Lower leg skin (tissue), 4 donors: ENCODE measurements at places on chromosomes 7 and 10. TPM values are rescaled to one million over a fixed set of nuclear protein-coding genes. Genes with fewer than 3 reads are reported as not detected.

The MNX1 gene
- total RNA-seq = not detected

GRCh38 chr10:75430000-75430763 lies 1.2 kb upstream of the LRMDA start:
- no peak for DNase-seq

The LHFPL3 gene
- not detected for total RNA-seq

- DNase-seq = no peak
Measured at GRCh38 chr10:84331091-84331490, 2.7 kb downstream of the CCSER2 start.

DNA sequence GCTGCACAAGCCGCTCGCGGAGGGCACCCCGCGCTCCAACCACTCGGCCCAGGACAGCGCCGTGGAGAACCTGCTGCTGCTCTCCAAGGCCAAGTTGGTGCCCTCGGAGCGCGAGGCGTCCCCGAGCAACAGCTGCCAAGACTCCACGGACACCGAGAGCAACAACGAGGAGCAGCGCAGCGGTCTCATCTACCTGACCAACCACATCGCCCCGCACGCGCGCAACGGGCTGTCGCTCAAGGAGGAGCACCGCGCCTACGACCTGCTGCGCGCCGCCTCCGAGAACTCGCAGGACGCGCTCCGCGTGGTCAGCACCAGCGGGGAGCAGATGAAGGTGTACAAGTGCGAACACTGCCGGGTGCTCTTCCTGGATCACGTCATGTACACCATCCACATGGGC lies 50.0 kb downstream of the FIGNL1 start:
- no peak for DNase-seq

The LIPN gene
- total RNA-seq = 38.3 TPM

The TMEM213 gene
- total RNA-seq = 2.5 TPM

The EPO gene
- not detected for total RNA-seq

The STEAP1B gene
- total RNA-seq = 1.4 TPM

DNA sequence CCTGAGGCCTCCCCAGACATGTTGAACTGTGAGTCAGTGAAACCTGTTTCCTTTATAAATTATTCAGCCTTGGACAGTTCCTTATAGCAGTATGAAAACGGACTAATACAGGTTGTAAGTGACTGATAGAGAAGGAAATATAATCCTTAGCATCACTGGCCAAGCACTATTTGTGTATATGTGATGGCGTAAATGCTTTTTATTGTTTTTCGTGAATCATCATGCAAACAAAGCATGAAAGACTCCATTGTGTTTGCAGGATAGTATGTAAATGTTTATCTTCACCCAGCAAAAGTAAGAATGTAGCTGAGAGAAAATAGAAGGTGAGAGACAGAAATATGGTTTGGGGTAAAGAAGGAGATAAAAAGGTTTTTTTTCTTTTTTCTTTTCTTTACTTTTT lies 92.5 kb upstream of the LRGUK start:
- no peak for DNase-seq

DNA sequence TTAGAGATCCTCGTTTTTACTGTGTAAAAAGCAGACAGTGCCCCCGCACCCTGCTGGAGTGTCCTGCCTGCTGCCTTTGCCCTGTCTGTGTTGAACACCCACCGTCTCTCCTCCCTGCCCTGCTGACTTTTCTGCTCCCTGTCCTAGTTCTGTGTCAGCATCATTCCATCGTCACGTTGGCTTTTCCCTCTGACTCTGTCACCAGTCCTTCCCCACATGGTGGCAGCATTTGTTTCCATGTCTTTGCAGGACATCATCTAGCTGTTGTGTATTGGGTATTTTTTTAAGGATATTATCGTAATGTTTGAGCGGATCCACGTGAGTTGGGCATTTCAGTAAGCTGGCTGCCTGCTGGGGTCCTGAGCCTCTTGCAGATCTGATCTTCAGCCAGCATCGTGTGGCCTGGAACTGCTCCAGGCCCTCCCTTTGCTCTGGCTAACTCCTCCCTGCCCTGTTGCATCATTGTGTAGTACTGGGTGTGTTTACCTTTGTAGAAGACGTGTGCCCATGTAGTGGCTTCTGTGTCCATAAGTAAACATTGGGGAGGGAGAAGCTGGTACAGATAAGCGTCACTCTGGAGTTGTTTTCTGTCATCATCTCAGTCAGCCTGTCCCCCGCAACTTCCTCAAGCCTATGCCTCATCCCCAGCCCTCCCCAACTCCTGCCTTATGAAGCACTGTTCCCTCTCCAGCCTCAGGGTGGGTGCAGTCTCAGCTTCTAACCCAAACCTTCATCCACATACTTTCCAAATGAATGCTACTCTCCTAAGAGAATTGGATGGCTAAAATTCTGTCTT lies 44.3 kb downstream of the TRRAP start:
- DNase-seq = peak; percentile 77

- DNase-seq = no peak
Measured at GRCh38 chr7:25835197-25835596, 316.8 kb upstream of the NFE2L3 start.

The PRSS37 gene
- not detected for total RNA-seq

DNA sequence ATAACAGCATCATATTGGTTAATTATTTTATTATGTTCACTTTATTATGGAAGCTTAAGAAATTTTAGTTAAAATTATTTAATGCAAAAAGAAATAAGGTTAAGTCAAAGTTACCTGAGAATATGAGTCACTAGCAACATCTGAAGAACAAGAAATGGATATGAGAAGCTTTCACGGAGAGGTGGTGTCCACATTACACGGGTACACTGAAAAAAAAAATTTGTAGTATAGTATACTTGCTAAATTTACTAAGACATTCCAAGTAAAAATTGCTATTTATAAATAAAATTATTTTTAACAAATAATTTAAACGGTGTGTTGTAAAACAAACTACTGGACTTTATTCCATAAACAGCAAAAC lies 63.9 kb downstream of the DPY19L1 start:
- no peak for DNase-seq

The ANKRD22 gene
- 39.9 TPM for total RNA-seq

- DNase-seq = no peak
Measured at GRCh38 chr10:9147475-9147874, 1093.0 kb downstream of the GATA3 start.

- no peak for DNase-seq
Measured at GRCh38 chr10:91088300-91089140, 131.9 kb upstream of the PCGF5 start.

DNA sequence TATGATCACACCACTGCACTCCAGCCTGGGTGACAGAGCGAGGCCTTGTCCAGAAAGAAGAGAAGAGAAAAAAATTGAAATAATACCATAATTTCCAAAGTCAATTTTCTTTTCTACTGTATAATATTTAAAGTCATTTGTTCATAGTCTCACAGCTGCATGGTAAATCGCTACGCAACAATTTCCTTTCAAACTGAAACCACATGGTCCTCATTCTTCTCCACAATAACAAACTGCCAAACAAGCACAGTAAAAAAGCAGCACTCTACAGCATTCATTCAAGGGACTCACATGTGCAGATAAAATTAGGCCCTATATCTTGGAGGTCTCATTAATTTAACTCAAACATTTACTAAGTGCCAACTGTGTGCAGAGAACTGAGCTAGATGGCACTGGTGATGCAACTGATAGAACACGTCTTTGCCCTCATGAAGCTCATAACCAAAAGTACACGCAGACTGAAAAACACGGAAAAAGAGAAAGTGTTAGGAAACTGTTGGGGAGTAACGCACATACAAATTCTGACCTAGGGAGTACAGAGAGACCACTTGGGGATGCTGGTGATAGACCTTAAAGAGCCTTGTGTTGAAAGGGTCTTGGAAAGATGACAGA lies 68.4 kb upstream of the SRRM3 start:
- DNase-seq = no peak

- DNase-seq = no peak
Measured at GRCh38 chr7:5702876-5703571, 78.4 kb downstream of the RNF216 start.

The GIMAP2 gene
- 4.3 TPM for total RNA-seq

DNA sequence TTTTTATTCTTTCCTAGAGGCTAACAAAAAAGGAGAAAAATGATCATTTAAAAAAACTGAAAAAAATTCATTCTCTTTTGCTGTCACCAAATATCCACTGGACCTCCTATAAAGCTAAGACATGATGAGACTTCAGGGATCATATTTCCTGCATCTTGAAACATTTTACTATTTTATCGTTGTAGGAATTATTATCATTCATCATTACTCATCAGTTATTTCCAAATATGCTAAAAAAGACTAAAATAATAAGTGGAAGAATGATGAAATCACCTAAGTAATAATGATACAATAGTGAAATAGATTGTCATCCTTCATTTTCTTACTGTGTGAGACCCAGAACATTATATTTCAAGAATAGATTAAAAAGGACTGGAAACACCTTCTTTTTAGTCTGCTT lies 28.3 kb downstream of the TAF3 start:
- no peak for DNase-seq

- DNase-seq = no peak
Measured at GRCh38 chr10:30073767-30074060, 14.3 kb upstream of the JCAD start.

DNA sequence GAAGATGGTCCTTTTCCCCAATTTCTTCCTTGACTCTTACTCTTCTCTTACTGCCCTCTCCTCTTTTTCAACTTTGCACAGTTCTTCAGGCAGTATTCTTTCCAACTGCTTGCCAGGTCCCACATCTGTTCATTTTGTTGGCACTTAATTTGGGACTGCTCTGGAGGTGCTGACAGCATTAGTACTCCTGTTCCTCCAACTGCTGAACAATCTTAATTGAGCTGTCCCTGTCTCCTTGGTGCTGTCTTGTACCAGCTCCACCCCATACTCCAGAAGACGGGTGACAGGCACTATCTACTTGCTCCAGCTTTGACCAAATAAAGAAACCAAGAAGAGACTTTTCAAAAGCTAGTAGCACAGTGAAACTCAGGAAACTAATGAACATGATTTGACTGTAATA lies 160.0 kb downstream of the PDE1C start:
- DNase-seq = no peak

GRCh38 chr10:43237631-43238446 lies 29.0 kb downstream of the RASGEF1A start:
- peak; percentile 43 for DNase-seq

DNA sequence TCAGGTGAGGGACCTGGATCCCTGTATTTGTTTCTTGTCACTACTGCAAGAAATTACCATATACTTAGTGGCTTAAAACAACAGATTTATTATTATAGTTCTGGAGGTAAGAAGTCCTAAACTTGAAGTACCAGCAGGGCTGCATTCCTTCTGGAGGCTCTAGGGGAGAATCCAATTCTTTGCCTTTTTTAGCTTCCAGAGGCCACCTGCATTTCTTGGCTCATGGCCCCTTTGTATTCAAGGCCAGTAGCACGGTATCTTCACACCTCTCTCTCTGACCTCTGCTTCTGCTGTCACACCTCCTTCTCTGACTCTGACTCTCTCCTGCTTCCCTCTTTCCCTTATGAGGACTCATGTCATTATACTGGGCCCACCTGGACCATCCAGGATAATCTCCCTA lies 2.2 kb upstream of the LHPP start:
- DNase-seq = no peak

The TCAF1 gene
- total RNA-seq = 23.1 TPM

DNA sequence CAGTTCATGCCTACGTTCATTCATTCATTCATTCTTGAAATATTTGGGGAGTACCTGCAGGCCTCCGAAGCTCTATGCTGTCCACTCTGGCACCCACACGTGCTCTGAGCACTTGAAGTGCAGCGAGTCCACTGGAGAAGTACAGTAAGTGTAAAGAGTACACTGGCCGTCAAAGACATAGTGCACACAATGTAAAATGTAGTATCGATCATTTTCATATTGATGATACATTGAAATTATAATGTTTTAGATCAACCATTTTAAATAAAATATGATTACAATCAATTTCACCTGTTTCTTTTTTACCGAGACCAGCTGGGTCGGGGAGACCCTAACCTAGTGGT lies 37.0 kb upstream of the PURB start:
- no peak for DNase-seq

The ECHDC3 gene
- total RNA-seq = 139 TPM

DNA sequence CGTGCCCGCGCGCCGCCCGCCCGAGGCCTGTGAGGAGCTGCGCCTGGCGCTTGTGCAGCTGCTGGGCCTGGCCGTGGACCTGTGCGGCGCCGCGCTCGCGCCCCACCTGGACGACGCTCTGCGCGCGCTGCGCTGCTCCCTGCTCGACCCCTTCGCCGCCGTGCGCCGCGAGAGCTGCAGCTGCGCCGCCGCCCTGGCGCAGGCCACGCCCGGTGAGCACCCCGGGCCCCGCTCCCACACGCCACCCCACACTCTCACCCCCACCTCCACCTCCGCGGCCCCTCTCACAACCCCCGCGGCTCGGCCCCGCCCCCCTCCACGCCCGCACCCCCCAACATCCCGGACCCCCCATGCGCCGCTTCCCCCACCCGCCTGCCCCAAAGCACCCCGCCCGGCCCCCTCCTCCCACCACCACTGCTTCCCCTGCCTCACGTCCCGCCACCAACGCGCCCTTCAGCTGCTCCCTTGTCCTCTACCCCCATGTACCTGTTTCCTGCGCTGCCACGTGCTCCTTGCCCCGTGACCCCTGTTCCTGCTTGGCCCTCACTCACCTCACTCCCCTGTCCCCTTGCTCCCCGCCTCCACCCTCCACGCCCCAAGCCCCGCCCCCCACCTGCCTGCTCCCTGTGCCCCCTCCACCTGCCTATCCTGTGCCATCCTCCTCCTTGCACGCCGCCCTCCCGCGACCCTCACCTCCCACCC lies at the start of gene PRKAR1B:
PRKAR1B (minus strand) TSS at position 178 of the 702 bp plus-strand sequence. CDS start 15,776 bp downstream, outside the sequence.
- peak; percentile 77 for DNase-seq

GRCh38 chr7:22565315-22565811 lies 65.4 kb upstream of the STEAP1B start:
- peak; percentile 78 for DNase-seq

The MLXIPL gene
- 12.0 TPM for total RNA-seq

The ACSM6 gene
- 1.1 TPM for total RNA-seq

DNA sequence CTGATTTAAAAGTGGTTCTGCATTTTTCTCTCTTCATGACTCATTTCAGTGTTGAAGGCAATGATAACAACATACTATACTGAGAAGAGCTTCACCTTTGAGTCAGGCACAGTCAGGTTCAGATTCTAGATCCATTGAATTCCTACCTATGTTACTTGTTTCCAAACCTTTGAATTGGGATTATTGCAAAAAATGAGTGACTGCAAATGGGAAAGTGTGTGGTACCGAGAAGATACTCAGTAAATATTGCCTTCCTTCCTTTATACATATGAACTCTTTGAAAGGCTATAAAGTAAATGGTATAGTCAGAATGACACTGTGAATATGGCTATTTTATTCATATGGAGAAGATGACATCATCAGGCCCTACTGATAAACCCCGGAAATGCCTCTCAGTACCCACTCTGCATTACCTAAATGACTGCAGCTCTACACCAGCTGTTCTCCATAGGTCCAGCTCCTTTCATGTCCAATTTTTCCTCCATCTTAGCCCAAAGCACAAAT lies 66.7 kb upstream of the FGL2 start:
- DNase-seq = no peak

The OR6B1 gene
- total RNA-seq = not detected

- peak; percentile 71 for DNase-seq
Measured at GRCh38 chr10:78769526-78769925, 299.2 kb upstream of the ZMIZ1 start.
